Ovary (tissue), 10 donors: ENCODE measurements at places on chromosomes 16 and 17. TPM values are rescaled to one million over a fixed set of nuclear protein-coding genes. Genes with fewer than 3 reads are reported as not detected.

DNA sequence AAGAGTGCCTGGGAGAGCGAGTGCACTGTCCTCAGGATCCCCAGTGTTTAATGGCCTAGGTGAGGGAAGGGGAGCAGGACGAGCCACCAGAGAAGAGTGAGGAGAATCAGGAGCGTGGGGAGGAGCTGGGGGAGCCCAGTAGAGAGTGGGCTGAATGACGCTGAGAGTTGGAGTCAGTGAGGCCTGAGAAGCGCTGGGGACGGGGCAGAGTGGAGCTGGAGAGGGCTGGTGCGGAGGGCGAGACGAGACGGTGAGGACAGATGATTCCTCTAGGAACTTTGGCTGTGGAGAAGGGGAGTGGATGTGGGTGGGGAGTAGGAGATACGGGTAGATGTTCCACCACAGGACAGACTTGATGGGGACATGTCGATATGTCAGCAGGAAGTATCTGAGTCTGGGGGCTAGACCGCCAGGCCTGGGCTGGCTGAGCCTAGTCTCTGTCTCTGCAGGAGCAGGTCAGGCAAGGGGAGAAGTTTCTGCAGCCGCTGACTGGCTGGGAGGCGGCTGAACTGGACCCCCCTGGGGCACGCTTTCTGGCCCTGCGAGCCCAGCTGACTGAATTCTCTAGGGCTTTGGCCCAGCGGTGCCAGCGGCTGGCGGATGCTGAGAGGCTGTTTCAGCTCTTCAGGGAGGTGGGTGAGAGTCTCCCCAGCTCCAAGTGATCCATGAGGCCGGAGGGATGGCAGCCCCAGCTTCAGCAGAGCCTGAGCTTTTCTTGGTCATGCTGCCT is 4.7 kb downstream of the PLEKHG4 start:
- H3K27me3 ChIP-seq: no peaks in the 10 kb centered on the region
- no peak for DNase-seq
- peaks cover 8% of the 10 kb centered on the region for H3K4me1 ChIP-seq
- H3K27ac ChIP-seq: no peak overlapping the region
- no peaks in the 10 kb centered on the region for H3K36me3 ChIP-seq

Gene SOCS7
- polyA plus RNA-seq: 11.2 TPM

DNA sequence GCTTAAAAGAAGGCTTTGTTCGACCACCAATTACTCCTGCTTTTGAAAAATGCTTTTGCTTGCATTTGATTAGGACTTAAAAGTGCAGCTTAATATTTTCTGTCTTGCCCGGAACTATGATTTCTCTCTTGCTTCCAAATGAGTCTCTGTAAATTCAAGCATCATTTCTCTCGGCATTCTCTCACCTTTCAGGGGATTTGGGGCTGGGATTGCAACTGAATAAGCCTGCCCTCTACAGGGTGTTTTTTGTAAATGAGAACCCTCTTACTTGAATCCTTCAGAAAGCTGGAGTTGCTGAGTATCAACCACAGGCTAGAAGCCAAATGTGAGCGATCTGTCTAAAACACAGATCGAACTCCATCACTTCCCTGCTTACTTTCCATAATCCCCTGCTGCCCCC is 234.6 kb downstream of the TMEM114 start:
- H3K4me1 ChIP-seq: no peaks in the 10 kb centered on the region
- no peak overlapping the region for H3K4me3 ChIP-seq
- DNase-seq: no peak
- H3K27ac ChIP-seq: no peak overlapping the region
- H3K36me3 ChIP-seq: no peaks in the 10 kb centered on the region

Gene TSPAN10
- 1.5 TPM for polyA plus RNA-seq

Gene MYO15A
- polyA plus RNA-seq: 2.7 TPM

DNA sequence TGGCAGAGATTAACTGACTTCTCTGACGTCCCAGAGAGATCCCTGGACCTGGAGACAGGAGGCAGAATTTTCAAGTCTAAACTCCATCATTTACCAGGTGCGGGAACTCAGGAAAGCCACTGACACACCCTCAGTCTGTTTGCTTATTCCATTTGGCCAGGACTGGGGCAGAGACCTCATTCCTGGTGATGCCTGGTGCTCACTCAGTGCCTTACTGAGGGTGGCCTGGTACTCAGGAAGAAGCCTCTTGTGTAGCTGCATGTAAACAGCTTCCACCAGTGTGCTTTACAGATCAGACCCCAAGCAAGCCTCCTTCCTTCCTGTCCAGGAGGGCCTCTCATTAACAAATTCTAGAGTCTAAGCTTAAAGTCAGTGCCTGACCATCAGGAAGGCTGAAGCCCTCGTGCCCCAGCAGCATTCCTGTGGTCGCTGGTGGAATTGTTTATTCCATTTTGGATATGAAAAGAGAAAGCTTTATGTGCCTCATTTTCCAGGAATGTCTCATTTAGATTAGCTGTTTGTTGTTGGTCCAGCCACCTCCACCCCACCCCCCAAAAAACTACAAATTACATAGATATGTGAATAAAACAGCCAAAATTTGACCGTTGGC is 236.1 kb upstream of the CDH5 start:
- peaks cover 15% of the 10 kb centered on the region for H3K4me1 ChIP-seq
- DNase-seq: no peak

- peaks cover 1% of the 10 kb centered on the region for H3K4me1 ChIP-seq
- no peaks in the 10 kb centered on the region for H3K36me3 ChIP-seq
- DNase-seq: no peak
- no peaks in the 10 kb centered on the region for H3K27me3 ChIP-seq
- no peak overlapping the region for H3K27ac ChIP-seq
- no peak overlapping the region for H3K4me3 ChIP-seq
Observed at GRCh38 chr17:76278268-76278908, 13.2 kb downstream of the UBALD2 start.

DNA sequence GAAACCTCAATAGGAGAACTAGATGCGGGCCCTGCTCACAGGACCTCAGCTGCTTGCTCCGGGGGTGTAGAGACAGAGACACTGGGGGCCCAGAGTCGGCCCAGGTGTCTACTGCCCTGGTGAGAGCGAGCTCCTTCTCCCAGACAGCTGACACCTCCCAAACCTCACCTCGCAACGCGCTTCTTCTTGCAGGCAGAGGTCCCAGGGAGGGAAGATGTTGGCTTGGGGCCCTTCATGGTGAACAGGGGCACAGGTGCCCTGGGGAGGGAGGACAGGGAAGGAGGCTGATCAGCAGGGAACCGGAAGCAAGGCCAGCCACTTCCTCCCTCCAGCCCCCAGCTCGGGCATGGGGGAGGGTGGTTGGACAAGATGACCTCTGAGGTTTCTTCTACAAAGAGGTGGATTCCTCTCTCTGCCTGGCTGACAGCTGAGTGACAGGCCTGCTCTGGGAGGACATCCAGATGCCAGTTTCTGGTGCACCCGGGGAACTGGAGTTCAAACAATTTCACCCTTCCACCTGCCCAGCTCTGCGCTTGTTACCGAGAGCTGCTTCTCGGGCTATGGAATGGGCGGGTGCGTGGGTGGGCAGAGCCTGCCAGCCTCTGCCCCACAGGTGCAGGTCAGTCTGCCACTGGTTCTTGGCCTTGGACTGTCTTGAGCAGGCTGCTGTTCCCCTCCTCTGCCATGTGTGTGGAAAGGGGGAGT is 11.7 kb upstream of the GFAP start:
- no peaks in the 10 kb centered on the region for H3K4me1 ChIP-seq
- no peaks in the 10 kb centered on the region for H3K27me3 ChIP-seq
- no peak overlapping the region for H3K4me3 ChIP-seq
- H3K36me3 ChIP-seq: no peaks in the 10 kb centered on the region

Gene ABR
- 66.7 TPM for polyA plus RNA-seq

GRCh38 chr16:54281535-54282201 is 4.9 kb downstream of the IRX3 start:
- no peak for DNase-seq
- H3K4me1 ChIP-seq: peaks cover 1% of the 10 kb centered on the region
- no peak overlapping the region for H3K27ac ChIP-seq
- H3K4me3 ChIP-seq: no peak overlapping the region

- no peak for DNase-seq
- peaks cover 18% of the 10 kb centered on the region for H3K4me1 ChIP-seq
- no peak overlapping the region for H3K27ac ChIP-seq
- no peaks in the 10 kb centered on the region for H3K27me3 ChIP-seq
Observed at GRCh38 chr17:78259192-78259554, 27.7 kb downstream of the TMEM235 start.

DNA sequence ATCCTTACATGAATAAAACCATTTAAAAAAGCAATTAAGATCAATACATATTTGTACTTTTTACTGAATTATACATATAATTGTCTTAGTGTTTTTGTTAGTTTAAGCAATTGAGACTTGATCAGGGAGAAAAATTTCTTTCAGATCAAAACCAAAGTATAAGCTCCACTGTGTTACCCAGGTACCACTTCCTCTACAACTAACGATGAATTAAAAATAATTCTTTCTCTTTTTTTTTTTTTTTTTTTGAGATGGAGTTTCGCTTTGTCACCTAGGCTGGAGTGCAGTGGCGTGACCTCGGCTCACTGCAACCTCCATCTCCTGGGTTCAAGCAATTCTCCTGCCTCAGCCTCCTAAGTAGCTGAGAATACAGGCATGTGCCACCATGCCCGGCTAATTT is 6.8 kb downstream of the FBXO47 start:
- no peak overlapping the region for H3K27ac ChIP-seq
- no peak for DNase-seq
- H3K4me3 ChIP-seq: no peak overlapping the region
- H3K4me1 ChIP-seq: no peaks in the 10 kb centered on the region
- no peaks in the 10 kb centered on the region for H3K36me3 ChIP-seq

- no peaks in the 10 kb centered on the region for H3K4me1 ChIP-seq
- DNase-seq: no peak
- no peak overlapping the region for H3K4me3 ChIP-seq
- H3K27me3 ChIP-seq: no peaks in the 10 kb centered on the region
- no peaks in the 10 kb centered on the region for H3K36me3 ChIP-seq
Observed at GRCh38 chr16:86391486-86391885, 118.8 kb upstream of the FOXF1 start.

DNA sequence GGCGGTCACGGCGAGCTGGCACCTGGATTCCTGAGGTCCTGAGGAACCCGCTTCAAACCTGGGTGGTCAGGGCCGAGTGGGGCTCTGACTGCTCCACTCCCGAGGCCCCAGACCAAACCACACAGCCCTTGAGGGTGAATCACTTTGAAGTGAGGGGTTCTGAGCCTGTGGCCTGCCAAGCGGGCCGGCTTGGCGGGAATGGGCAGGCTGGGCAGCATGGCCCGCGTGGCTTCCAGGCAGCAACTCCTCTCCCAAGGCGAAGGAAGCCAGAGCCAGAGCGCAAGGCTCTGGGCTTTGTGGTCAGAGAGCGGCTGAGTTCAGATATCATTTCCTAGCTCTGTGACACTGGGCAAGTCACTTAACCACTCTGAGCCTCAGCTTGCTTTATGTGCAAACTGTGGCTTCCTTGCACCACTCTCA is 42.7 kb downstream of the CMIP start:
- no peak overlapping the region for H3K4me3 ChIP-seq
- DNase-seq: no peak
- H3K27me3 ChIP-seq: no peaks in the 10 kb centered on the region
- no peak overlapping the region for H3K27ac ChIP-seq
- no peaks in the 10 kb centered on the region for H3K36me3 ChIP-seq
- peaks cover 17% of the 10 kb centered on the region for H3K4me1 ChIP-seq
